Activated naive CD4-positive, alpha-beta T cell (primary cell): ENCODE measurements at places on chromosomes 3 and 15.

DNA sequence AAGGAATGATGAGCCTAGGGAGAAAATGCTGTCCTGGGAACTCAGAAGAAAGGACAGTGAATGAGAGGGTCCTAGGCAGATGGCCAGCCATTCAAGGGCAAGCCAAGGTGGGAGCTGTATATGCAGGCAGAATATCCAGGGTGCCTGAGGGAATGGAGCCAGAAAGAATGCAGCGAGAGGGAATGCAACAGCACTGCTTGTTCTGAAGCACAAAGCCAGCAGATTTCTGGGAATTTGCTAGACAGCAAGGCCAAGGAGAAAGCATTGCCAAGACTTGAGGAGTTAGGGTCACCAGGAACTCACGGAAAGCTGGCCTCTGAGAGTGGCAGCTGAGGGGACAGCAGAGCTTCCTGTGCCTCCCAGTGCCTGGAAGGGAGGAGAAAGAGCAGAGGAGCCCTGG is 200.6 kb downstream of the MYRIP start:
- no peak for DNase-seq

DNA sequence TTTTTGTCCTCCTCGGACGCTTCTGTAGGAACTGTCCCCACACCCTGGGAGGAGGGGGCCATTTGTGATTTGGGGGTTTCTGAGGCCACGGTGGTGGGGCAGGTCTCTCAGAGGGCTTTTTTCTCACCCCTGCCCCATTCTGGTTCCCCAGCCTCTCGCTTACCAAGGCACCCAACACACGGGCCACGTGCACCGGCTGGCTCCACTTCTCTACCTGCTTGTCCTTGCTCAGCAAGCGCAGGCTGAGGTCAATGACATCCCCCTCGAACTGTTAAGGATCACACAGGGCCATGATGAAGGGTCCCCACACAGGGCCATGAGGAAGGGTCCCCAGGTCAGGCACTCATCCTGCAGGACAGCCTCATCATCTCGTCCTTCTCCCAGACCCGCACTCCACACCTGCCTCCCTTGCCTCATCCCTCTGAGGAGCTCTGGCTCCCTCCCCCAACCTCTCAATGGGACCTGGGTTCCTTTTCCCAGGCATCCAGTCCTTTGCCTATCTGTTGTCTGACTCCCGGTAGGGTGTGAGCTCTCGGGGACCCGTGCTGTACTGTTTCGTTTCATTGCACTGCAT is 10.6 kb downstream of the EPB42 start:
- DNase-seq: no peak

DNA sequence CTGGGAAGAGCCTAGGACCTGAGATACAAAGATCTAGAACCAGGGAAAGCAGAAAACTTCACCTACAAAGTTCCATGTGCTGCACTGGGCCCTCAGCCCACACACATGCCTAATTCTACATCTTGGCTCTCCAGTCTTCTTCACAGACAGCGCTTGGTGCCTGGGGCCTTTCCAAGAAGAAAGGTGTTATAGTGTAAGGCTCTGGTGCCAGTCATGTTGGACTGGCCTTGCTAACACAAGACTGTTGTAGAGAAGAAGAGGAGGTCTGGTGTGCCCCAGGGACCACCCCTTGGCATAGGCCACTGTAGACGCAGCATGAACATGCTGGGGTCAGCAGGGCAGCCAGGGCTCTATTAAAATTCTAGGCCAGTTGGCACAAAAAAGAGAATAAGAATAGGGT is 226.2 kb upstream of the CTNNB1 start:
- DNase-seq: no peak

- no peak for DNase-seq
These were observed 248.4 kb downstream of the CTNNB1 start for GRCh38 chr3:41447701-41448100.

- DNase-seq: no peak
These were observed 108.1 kb upstream of the GMNC start for GRCh38 chr3:190970560-190970959.

- no peak for DNase-seq
These were observed 25.7 kb downstream of the TYRO3 start for GRCh38 chr15:41584636-41585126.

- DNase-seq: no peak
These were observed 55.6 kb upstream of the CGNL1 start for GRCh38 chr15:57320631-57321220.

DNA sequence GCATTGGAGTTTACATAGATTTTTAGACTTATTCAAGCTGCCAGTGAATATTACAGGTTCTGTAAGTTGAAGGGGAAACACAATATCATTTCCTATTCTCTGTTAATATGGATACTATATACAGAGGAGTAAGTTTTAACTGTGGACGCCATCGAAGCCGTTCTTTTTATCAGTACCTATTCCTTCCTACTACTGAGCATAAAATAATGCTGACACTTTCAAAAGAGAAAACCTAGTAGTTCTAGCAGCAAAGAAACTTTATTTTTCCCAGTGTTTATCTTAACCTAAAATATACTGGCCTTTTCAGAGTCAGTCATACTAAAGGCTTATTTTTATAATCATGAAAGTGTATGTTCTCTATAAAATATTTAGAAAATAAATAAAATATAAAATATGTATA is 14.2 kb downstream of the LRRC31 start:
- DNase-seq: no peak

- no peak for DNase-seq
These were observed 1447.4 kb upstream of the ALCAM start for GRCh38 chr3:103919327-103919726.

DNA sequence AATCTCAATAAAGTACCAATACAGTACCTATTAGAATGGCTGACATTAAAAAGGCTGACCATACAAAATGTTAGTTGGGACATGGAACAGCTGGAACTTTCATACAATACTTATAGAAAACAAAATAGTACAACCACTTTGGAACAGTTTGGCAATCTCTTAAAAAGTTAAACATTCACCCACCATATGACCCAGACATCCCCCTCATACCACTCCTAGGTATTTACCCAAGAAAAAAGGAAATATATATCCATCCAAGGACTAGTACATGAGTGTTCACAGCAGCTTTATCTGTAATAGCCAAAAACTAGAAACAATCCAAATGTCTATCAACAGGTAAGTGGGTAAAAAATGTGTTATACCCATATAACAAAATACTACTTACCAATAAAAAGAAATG is 25.2 kb upstream of the ARF4 start:
- no peak for DNase-seq

- DNase-seq: no peak
These were observed 829 bp downstream of the RNF7 start for GRCh38 chr3:141738891-141739363.

DNA sequence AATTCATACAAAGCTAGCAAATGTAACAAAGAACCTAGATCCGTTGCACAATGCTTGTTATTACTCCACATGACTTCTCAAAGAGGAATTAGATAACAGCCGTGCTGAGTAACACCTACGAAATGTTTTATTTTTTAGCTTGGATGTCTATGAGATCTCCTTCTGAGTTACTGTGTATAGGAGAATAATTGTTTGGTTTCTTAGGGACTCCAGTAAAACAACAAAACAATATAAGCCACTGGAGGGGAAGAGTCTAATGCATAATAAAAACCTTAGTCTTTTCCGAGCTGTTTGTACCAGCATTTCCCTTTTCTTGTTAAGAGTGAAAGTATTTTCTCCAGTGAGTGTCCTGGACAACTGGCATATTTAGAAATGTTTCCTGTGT is 15.6 kb downstream of the SNAP23 start:
- no peak for DNase-seq

GRCh38 chr3:119600732-119601131 is 3.0 kb downstream of the PLA1A start:
- no peak for DNase-seq

DNA sequence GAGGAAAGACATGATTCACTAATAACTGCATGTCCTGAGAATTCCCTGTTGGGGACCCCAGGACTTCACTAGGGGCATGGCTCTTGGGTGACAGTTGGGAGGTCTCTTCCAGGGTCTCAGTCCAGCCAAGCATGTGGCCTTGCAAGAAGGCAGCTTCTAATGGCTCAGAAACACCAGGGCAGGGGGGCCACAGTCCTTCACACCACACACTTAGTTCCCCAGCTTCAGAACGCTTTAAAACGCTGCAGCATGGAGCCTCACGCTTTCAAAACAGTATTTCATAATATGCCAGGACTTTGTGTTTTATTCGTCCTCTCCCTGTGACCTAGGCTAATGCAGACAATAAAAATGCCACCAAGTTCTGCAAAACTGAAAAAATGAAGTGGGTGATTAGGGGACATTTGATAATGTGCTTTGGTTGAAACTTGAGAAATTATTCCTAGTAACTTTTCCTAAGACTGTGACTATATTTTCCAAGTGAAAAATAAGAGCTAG is 48.4 kb upstream of the LIMD1 start:
- DNase-seq: no peak

GRCh38 chr3:50124052-50124799 is 30.9 kb upstream of the SEMA3F start:
- DNase-seq: no peak

- DNase-seq: no peak
These were observed 18.3 kb downstream of the RASA2 start for GRCh38 chr3:141505166-141505565.

DNA sequence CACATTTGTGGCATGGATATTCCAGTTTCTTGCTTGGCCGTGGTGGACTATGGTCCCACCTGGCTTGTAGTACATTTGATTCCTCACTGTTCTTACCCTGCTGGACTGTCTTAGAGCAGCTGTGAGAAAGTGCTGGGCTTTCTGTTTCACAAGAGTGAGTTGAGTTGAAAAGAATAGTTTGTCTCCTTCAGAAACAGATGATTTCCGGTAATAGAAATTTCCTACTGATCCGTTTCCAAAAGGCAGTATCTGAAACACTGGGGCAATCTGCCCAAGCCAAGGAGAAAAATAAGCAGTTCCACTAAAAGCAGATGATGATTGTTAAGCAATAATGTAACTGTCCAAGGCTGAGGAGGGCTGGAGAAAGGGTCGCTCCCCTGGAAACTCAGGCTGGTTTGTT is 96.0 kb downstream of the SUCLG2 start:
- DNase-seq: no peak

- DNase-seq: peak; percentile 85
These were observed 37.8 kb downstream of the HMCES start for GRCh38 chr3:129316248-129317013.

DNA sequence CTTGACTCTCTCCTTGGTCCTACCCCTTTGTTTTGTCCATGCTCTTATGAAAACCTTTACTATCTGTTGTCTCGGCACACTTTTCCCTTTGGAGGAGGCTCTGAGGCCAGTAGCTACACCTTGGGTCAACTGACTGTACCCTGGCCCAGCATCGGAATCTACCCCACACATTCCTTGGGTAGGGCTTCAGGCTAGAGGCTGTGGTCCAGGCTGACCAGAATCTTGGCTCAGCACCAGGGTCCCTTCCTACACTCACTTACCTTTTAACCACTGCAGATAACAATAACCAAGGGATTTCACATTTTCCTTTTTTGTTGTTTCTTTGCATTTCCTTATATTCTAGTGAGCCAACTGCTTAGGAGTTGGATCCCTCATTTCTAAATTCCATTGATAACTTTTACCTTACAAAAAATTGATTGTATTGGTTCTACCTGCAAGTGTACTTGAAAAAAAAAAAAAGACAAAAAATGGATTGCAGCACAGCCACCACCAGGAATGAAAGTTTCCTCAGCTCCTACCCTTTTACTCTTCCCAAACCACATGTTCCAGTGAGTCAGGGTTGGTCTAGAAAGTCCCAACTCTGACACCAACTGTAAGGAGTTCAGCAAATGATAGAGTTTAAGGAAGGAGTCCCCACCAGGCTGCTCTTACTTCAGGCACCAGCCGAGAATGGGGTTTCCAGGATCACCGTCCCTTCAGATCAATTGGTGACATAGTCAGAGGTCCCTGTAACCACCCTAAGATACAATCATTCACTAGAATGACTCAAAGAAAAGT is 95.6 kb downstream of the FBLN2 start:
- no peak for DNase-seq

DNA sequence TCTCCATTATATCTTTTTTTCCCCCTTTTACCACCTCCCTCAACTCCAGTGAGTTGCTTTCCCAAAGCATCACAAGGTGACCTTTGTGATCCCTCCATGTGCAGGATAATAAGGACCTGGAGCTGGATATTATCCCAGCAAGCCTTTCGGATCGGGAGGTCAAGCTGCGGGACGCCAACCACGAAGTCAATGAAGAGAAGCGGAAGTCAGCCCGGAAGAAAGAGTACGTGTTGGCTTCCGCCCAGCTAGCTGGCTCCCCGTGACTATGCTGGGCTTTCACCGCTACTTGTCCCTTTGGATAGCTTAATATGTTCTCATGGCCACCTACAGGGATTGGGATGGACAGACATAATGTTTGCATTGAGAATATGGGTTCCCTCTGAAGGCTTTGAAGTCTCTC is 273.7 kb upstream of the UMPS start:
- no peak for DNase-seq

GRCh38 chr15:79381593-79381992 is 50.5 kb upstream of the MINAR1 start:
- DNase-seq: no peak

DNA sequence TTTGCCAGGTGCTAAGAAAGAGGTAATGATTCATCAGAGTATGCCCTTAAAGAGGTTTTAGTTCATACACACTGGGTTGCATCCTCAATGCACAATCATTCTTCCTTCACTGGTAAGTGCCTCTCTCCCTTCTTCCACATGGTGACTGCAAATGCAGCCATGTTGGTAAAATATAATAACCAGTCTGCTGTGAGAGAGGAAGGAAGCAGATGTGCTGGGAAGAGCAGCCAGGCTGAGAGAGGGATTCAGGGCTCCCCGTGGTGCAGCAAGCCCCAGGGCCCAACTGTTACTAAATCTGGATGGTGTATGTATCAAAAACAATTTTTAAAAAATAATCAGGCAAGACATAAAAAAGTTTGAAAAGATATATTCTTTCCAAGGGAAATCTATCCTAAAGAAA is 498.1 kb downstream of the MAGI1 start:
- DNase-seq: no peak

- DNase-seq: no peak
These were observed 84.9 kb downstream of the EPHB1 start for GRCh38 chr3:134879990-134880389.

DNA sequence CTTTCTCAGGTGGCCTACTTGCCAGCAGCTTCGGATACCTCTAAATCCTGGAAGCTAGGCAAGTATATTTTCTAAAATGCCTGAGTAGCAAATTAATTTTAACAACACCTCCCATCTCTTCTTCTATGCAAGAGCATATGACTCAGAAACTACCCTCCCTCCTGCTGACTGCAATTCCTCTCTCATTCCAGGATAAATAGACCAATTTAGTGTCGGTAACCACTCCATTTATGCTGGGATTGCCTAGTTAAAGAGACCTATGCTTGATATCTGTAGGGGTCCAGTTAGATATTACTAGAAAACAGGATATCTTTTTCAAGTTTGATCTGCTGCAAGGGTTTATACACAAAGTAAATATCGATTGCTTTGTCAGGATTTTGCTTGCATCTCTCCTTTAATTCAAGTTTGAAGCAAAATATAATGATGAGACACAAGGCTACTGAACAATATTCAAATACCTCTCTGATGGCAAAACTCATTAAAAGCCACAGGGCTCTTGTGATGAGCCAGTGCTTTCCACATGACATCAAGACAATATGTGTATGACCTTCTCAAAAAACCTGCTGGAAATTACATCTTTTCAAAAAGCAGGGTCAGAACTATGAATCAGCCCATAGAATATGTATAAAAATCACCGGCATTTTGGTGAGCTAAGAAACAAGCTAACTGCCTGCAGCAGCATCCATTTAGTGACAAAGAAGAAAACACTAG is 491.6 kb upstream of the NECTIN3 start:
- no peak for DNase-seq
